Stimulated activated CD4-positive, alpha-beta T cell treated with anti-CD3 and anti-CD28 coated beads, Interleukin-1b, Interleukin-23, amount 100 ng/mL, for 48 hours (primary cell): ENCODE measurements at places on chromosomes 4 and X.

- DNase-seq, result no peak
Observed at GRCh38 chr4:8846046-8846720, 25.5 kb downstream of the HMX1 start.

- DNase-seq, result peak; percentile 47
Observed at GRCh38 chrX:46903458-46904242, 8.6 kb upstream of the JADE3 start.

DNA sequence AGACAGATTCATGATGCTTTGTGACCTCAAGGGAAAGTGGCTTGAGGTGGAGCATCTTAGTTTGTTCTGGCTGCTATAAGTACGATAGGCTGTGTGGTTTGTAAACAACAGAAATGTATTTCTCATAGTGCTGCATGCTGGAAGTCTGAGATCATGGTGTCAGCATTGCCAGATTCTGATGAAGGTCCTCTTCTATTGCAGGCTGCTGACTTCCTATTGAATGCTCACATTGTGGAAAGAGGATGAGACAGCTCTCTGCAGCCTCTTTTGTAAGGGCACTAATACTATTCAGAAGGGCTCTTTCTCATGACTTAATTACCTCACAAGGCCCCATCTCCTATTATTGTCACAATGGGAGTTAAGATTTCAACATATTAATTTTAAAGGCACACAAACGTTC is 1674.0 kb upstream of the PCDH7 start:
- DNase-seq, result no peak

GRCh38 chr4:38794051-38794450 is 10.5 kb downstream of the TLR1 start:
- no peak for DNase-seq

DNA sequence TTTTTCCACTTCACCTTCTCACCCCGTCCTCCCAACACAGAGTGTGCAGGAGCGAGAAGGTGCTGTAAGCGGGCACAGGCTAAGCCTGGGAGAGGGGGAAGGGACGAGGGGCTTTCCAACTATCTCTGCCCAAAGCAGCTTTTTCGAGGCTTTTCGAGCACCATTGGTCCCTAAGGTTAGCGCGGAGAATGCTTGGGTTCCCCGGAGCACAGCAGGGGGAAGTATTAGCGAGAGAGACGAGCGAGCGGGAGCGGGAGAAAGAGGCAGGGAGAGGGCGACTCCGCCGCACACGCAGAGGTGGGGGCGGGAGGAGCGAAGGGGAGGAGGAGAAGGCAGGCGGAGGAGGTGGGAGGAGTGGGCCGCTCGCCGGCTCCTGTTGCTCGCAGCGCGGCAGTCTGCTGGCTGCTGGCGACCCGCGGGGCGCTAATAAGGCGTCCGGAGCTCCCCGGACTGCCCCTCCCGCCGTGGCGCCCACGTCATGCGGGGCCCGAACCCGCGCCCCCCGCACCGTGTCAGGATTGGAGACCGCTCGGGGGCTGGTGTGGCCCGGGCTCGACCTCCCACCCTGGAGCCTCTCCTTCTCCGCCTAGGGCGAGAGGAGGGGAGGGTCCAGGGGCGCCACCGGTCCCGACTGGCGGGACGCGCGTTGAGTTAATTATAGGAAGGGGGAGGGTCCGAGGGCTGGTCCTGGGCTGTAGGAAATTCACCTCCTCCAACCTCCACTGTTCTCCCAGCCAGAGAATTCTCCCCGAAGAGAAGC is at the start of gene ADAMTS3:
Gene ADAMTS3, minus strand, starts transcription at position 263 of the 760 bp plus-strand sequence. CDS start 459 bp downstream, outside the sequence.
- no peak for DNase-seq

GRCh38 chrX:72025236-72025770 is 106.4 kb downstream of the RTL5 start:
- no peak for DNase-seq

DNA sequence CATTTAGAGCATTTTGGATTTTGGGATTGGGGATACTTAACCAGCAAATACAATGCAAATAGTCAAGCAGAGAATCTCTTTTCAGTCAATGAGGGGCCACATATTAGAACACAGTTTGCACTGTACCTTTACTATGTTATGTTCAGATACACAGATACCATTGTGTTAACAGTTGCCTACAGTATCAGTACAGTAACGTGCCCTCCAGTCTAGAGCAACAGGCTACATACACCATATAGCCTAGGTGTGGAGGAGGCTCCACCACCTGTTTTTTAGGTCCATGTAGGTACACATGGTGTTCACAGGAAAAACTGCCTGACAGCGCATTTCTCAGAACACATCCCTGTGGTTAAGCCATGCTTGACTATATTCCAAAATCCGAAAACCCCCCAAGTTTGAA is 9.1 kb downstream of the GRPEL1 start:
- no peak for DNase-seq

GRCh38 chrX:32749070-32749469 is 462.3 kb downstream of the DMD start:
- no peak for DNase-seq

GRCh38 chrX:81195712-81196111 is 6.0 kb downstream of the HMGN5 start:
- DNase-seq, result peak; percentile 39

DNA sequence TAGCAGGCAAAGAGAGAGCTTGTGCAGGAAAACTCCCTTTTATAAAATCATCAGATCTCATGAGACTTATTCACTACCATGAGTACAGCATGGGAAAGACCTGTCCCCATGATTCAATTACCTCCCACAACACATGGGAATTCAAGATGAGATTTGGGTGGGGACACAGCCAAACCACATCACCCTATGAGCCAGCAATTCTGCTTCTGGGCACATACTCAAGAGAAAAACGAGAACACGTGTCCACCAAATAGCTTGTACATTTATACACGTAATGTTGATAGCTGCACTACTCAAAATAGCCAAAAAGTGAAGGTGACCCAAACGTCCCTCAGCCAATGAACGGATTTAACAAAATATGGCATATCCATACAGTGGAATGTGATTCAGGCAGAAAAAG is 94.5 kb upstream of the DHRSX start:
- no peak for DNase-seq
